Choroid plexus epithelial cell (primary cell): ENCODE measurements at places on chromosomes 5 and 9.

- DNase-seq = no peak
Measured at GRCh38 chr5:73812457-73812856, 186.5 kb downstream of the ARHGEF28 start.

GRCh38 chr9:91500509-91501014, 76.9 kb upstream of the NFIL3 start:
- peak; percentile 93 for DNase-seq

DNA sequence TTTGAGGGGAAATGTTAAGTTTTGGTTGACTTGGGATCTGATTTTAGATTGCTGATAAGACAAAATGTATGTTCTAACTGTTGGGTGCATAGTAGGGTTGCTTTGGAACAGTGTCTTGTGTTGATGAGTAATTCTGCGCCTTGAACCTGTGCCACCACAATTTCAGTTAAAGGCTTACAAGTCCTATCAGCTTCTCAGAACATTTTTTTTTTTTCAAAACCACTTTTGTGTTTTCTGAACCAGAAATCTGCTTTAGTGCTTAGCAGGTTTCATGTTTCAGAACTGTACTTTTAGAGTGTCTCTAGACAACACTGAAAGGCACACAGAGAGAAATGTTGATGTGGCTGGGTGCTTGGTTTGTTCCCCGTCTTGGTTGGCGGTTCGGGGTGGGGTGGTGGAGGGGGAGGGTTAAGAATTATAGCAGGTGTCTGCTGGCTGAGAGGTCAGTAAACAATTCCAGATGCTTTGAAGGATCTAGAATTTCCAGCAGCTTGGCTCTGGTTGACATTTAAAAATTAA, 84.6 kb downstream of the ANKRD55 start:
- no peak for DNase-seq

GRCh38 chr5:104843822-104844221, 1281.2 kb upstream of the NUDT12 start:
- DNase-seq = no peak

GRCh38 chr9:134469041-134469875, 143.0 kb downstream of the RXRA start:
- no peak for DNase-seq

GRCh38 chr9:21592063-21592338, 109.9 kb upstream of the IFNE start:
- DNase-seq = no peak

- DNase-seq = no peak
Measured at GRCh38 chr9:73118286-73118685, 33.4 kb upstream of the ANXA1 start.

DNA sequence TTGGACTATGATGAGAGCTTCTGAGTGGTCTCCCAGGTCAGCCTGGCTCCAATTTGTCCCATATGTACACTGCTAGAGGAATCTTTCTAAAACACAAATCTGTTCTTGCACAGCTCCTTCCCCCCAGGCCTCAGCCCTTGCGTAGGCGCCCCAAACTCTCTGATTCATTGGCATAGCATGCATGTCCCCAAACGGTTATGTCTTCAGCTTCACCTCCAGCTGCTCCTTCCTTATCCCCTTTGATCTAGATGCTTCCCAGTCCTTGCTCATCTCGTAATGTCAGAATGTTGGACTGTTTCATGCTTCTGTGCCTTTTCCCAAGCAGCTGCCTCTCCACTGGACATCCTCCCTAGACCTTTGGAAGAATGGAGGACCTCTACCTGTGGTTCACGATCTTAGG, 60.1 kb upstream of the BASP1 start:
- DNase-seq = peak; percentile 39

- DNase-seq = peak; percentile 56
Measured at GRCh38 chr9:124281931-124282371, 24.2 kb downstream of the NEK6 start.

DNA sequence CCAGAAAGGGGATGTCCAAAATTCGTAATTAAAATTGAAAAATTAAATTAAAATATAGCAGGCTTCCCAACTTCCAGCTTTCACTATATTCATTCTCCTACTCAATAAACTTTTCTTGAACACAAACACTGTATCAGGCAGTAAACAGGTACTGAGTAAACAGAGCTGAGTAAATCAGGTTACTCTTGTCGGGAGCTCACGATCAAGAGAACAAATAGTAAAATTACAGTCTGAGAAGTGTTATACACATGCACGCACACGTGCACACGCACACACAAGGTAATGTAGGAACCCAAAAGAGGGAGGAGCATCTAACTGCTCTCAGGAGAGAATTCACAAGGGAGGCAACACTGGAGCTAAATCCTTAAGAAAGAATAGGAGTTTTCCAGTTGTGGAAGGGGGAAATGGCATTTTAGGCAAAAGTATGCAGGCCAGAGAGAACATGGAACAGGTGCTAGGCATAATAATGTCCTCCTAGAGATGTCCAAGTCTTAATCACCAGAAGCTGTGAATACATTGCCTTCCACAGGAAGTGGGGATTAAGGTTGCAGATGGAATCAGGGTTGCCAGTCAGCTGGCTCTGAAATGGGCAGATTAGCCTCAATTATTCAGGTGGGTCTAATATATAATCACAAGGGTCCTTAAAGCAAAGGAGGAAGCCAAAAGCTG, 598.8 kb upstream of the BRINP1 start:
- DNase-seq = no peak

- peak; percentile 5 for DNase-seq
Measured at GRCh38 chr5:77852068-77852513, 76.0 kb upstream of the TBCA start.

DNA sequence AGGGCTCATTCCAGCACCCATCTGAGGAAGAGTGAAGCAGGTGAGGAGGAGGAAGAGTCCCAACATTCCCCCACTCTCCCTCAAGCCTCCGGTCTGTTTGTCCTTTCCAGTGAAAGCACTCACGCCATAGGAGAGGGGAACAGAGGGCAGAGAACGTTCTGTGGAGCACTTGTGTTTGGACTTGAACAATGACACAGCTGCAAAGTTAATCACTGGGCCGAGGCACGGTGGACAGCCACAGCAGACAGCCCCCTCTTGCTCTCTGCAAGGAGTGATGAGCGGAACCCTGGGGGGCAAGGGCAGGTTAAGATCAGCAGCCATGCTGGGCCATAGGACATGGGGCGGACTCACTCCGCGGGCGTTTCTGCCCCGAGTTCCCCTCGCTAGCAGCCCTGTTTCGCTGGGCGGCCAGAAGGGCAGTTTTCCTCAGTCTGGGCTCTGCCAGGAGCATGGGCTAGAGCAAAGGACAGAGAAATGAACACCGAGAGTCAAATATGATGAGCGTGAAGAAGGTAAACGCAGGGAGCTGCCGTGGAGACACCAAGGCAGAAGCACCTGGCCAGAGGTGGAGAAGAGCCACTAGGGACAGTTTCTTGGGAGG, 185.7 kb downstream of the GAPVD1 start:
- DNase-seq = no peak

DNA sequence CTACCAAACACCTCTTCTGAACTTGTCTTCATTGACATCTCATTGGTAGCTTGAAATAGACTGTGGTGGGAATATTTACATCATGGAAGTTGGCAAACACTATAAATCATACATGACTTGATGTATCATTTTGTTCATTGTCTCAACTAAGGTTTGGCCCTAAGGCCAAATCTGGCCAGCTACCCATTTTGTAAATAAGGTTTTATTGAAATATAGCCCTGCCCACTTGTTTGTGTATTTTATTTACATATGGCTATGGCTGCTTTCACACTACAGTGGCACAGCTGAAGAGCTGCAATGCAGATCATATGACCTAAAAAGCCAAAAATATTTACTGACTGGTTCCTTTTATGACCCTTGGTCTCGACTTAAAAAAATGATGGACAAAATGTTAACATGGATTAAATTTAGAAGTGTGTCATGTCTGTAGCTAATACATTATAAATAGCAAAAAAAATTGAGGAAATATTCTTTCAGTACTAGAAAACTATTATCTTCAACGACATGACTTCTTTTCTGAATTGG, 22.1 kb downstream of the FAM240B start:
- no peak for DNase-seq

- DNase-seq = no peak
Measured at GRCh38 chr5:82798676-82799075, 278.5 kb downstream of the TMEM167A start.

- DNase-seq = peak; percentile 41
Measured at GRCh38 chr9:129026442-129027223, 1.5 kb downstream of the SH3GLB2 start.

DNA sequence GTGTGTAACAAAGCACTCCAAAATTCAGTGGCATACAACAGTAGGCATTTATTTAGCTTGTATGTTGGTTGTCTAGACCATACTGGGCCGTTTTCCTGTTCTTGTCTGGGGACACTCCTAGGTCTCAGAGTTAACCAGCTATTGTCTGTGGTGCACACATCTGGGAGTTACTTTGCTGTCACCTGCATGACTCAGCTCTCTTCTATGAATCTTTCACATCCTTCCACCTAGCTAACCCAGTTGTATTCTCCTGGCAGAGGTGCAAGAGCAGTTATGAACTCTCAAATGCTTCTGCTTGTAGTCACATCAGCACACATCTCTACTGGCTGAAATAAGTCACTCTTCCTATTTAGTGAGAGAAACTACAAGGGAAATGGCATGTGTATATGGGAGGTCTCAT, 138.1 kb downstream of the BAAT start:
- no peak for DNase-seq
